ENCODE measurements at places on chromosomes 3 and 15. TPM values are rescaled to one million over a fixed set of nuclear protein-coding genes. Genes with fewer than 3 reads are reported as not detected.

- no peak within 1 kb of the TSS for H3K4me3 ChIP-seq
These were observed at the start of gene CLDN16 for GRCh38 chr3:190387578-190388213. TSS of gene CLDN16 (plus strand) at chr3:190388163. CDS start at chr3:190388330, 167 bp downstream.

Gene BDH1
- polyA plus RNA-seq, result 19.8 TPM

Gene NLGN1
- 1.5 TPM for polyA plus RNA-seq

Gene LRRC34
- 1.6 TPM for polyA plus RNA-seq

Gene NRROS
- polyA plus RNA-seq, result 0.19 TPM

Gene SH2D7
- not detected for polyA plus RNA-seq

Data from SK-N-SH (cell line).